Neural crest cell (in vitro differentiated cells): ENCODE measurements at places on chromosomes 4 and X. TPM values are rescaled to one million over a fixed set of nuclear protein-coding genes. Genes with fewer than 3 reads are reported as not detected.

DNA sequence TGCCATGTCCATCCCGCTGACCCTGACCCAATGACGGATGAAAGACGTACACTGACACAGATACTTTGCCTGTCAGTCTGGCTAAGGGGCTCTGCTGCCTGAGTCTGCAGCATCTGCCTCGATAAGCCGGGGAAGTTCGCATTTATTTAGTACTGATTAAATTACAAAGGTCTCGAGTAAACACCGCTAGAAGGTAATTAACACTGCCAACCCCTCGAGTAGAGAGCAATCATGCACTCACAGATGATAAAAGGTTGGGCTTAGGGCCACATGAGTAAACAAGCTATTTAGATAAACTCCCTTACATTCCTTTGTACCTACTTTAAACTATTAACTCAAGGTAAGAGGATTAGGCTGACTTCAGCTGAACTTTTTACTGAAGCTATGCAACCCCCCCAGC is 16.0 kb upstream of the RBMXL3 start:
- DNase-seq, result no peak
- H3K4me1 ChIP-seq, result no peaks in the 10 kb centered on the region
- H3K4me3 ChIP-seq, result no peak overlapping the region
- peaks cover 5% of the 10 kb centered on the region for H3K36me3 ChIP-seq
- no peaks in the 10 kb centered on the region for H3K27me3 ChIP-seq

GRCh38 chrX:11960031-11960430 is 178.2 kb upstream of the FRMPD4 start:
- no peak overlapping the region for H3K4me3 ChIP-seq
- H3K27ac ChIP-seq, result no peak overlapping the region
- H3K4me1 ChIP-seq, result no peaks in the 10 kb centered on the region
- no peak for DNase-seq
- H3K36me3 ChIP-seq, result no peaks in the 10 kb centered on the region

GRCh38 chr4:120971884-120972283 is 49.4 kb upstream of the PRDM5 start:
- H3K36me3 ChIP-seq, result no peaks in the 10 kb centered on the region
- no peak overlapping the region for H3K4me3 ChIP-seq

GRCh38 chr4:127196655-127197352 is 436.0 kb upstream of the INTU start:
- H3K4me3 ChIP-seq, result no peak overlapping the region
- peaks cover 5% of the 10 kb centered on the region for H3K36me3 ChIP-seq
- H3K27ac ChIP-seq, result no peak overlapping the region
- H3K4me1 ChIP-seq, result no peaks in the 10 kb centered on the region
- no peak for DNase-seq

- H3K27ac ChIP-seq, result peak overlapping the region; percentile 95
- no peaks in the 10 kb centered on the region for H3K27me3 ChIP-seq
- H3K4me3 ChIP-seq, result peak overlapping the region; percentile 91
- peaks cover 50% of the 10 kb centered on the region for H3K4me1 ChIP-seq
Measured at GRCh38 chr4:3293401-3294391, 875 bp downstream of the RGS12 start.

DNA sequence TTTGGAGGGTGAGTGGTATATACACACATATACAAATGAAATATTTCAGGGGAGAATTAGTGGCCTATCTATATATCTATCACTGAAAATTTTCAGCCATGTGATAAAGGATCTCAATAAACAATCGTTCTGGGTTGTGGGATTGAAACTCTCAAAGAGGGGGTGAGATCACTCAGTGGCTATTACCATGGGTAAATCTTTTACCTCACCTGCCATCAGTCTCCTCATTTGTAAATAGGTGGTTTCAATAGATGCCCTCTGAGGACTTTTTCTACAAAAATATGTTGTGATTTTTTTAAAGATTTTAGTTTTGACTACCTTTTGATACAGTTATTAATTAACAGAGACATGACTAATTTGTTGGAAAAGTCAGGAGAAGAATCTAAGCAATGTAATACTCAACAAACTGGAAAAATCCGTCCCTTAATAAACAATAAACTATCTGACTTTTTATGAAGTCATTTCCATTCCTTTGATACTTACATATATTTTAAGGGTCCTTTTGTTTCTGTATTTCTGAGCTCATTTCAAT is 192.8 kb downstream of the MAD2L1 start:
- H3K4me3 ChIP-seq, result no peak overlapping the region
- DNase-seq, result no peak
- H3K36me3 ChIP-seq, result no peaks in the 10 kb centered on the region
- no peak overlapping the region for H3K27ac ChIP-seq

DNA sequence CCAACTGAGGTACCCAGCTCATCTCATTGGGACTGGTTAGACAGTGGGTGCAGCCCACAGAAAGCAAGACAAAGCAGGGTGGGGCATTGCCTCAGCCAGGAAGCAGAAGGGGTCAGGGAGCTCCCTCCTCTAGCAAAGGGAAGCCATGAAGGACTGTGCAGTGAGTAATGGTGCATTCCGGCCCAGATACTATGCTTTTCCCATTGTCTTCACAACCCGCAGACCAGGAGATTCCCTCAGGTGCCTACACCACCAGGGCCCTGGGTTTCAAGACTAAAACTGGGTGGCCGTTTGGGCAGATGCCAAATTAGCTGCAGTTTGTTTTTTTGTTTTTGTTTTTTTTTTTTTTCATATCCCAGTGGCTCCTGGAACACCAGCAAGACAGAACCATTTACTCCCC is 235.3 kb downstream of the TACR3 start:
- peaks cover 14% of the 10 kb centered on the region for H3K36me3 ChIP-seq
- H3K4me1 ChIP-seq, result no peaks in the 10 kb centered on the region
- H3K4me3 ChIP-seq, result no peak overlapping the region
- H3K27ac ChIP-seq, result no peak overlapping the region
- no peak for DNase-seq

GRCh38 chrX:106791495-106791894 is 11.0 kb upstream of the TBC1D8B start:
- H3K4me3 ChIP-seq, result no peak overlapping the region
- peaks cover 8% of the 10 kb centered on the region for H3K27me3 ChIP-seq
- no peak for DNase-seq
- H3K27ac ChIP-seq, result no peak overlapping the region
- no peaks in the 10 kb centered on the region for H3K4me1 ChIP-seq

DNA sequence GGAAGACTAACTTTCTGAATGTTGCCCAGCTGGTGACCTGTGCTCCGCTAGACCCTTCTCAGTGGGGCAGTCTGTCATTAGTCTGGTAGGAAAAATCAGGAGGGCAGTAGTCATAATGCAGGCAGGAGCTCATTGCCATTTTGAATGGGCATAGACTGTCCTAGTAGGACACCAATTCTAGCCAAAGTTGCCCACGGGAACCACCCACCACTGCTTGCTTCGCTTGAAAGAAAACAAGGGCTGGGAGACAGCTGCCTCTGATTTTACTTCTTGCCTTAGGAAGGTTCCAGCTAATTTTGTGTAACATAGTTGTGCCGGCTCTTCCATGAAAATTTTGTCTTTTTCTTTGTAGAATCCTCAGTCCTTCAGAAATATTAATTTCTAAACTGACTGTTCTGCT is 23.3 kb downstream of the HOPX start:
- no peaks in the 10 kb centered on the region for H3K36me3 ChIP-seq
- H3K27ac ChIP-seq, result no peak overlapping the region
- peaks cover 10% of the 10 kb centered on the region for H3K4me1 ChIP-seq
- H3K4me3 ChIP-seq, result peak overlapping the region; percentile 72
- DNase-seq, result no peak

- no peak for DNase-seq
- no peaks in the 10 kb centered on the region for H3K27me3 ChIP-seq
- no peaks in the 10 kb centered on the region for H3K36me3 ChIP-seq
- H3K4me1 ChIP-seq, result no peaks in the 10 kb centered on the region
- H3K4me3 ChIP-seq, result no peak overlapping the region
Measured at GRCh38 chrX:38066934-38067333, 60.6 kb downstream of the SYTL5 start.

- DNase-seq, result no peak
- no peak overlapping the region for H3K4me3 ChIP-seq
Measured at GRCh38 chrX:10577853-10578252, 42.5 kb downstream of the MID1 start.

- H3K4me1 ChIP-seq, result peaks cover 11% of the 10 kb centered on the region
- no peak for DNase-seq
- no peaks in the 10 kb centered on the region for H3K27me3 ChIP-seq
- H3K4me3 ChIP-seq, result no peak overlapping the region
- H3K27ac ChIP-seq, result no peak overlapping the region
- peaks cover 12% of the 10 kb centered on the region for H3K36me3 ChIP-seq
Measured at GRCh38 chrX:15404401-15405096, 20.3 kb upstream of the VEGFD start.

DNA sequence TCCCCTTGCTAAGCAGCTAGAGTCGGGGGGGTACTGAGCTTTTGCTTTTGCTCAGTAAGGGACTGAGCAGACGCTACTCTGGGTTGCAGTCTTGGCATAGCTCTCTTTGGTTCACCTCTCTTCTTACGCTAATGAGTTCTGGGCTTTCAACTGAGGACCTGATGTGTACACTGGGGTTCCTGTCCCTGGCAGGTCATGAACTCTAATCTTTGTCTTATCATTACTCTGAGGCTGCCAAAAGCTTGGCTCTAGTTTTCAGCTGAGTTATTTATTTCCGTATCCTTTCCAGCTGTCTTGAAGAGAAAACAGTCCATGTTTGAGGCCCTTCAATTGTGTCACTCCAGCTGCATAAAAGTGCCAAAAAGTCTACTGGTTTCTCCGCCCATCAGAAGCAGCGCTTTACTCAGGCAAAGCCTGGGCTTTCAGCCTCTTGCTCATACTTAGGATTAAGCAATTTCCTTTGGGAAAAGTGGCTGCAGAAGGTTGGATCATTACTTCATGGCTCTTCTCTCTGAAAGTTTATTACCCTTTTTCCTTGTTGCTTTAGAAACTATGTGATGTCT is 121.0 kb upstream of the STOX2 start:
- no peak for DNase-seq
- peaks cover 2% of the 10 kb centered on the region for H3K36me3 ChIP-seq
- no peak overlapping the region for H3K4me3 ChIP-seq
- H3K4me1 ChIP-seq, result peaks cover 23% of the 10 kb centered on the region
- H3K27ac ChIP-seq, result no peak overlapping the region
- no peaks in the 10 kb centered on the region for H3K27me3 ChIP-seq

DNA sequence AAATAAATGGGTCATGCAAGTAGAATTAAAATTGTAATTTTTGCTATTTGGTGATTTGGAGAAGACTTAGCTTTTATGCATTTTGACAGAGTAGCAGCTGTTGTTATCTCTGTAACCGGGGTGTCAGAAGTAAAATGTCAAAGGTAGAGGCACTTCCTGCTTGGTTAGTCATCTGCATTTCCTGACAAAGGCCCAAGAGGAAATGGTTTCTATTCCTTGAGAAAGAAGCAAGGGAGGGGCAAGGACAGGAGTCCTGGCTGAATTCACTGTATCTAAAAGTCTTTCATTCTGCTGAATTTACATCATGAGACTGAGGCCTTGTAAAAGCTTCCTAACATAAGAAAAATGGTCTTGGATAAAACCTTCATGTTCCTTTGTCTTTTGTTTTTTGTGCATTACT is 550.9 kb upstream of the BOD1L1 start:
- DNase-seq, result no peak
- peaks cover 13% of the 10 kb centered on the region for H3K4me1 ChIP-seq
- no peaks in the 10 kb centered on the region for H3K27me3 ChIP-seq
- no peak overlapping the region for H3K4me3 ChIP-seq
- no peak overlapping the region for H3K27ac ChIP-seq
- no peaks in the 10 kb centered on the region for H3K36me3 ChIP-seq

GRCh38 chrX:20412871-20413486 is 146.3 kb upstream of the RPS6KA3 start:
- H3K27ac ChIP-seq, result no peak overlapping the region
- DNase-seq, result no peak
- no peaks in the 10 kb centered on the region for H3K4me1 ChIP-seq
- H3K27me3 ChIP-seq, result no peaks in the 10 kb centered on the region
- no peaks in the 10 kb centered on the region for H3K36me3 ChIP-seq
- no peak overlapping the region for H3K4me3 ChIP-seq

- no peaks in the 10 kb centered on the region for H3K36me3 ChIP-seq
- H3K27me3 ChIP-seq, result no peaks in the 10 kb centered on the region
- H3K4me3 ChIP-seq, result no peak overlapping the region
- no peak for DNase-seq
- H3K27ac ChIP-seq, result no peak overlapping the region
- no peaks in the 10 kb centered on the region for H3K4me1 ChIP-seq
Measured at GRCh38 chr4:54254915-54255246, 25.8 kb downstream of the PDGFRA start.

GRCh38 chrX:12871257-12871656 is 4.4 kb downstream of the TLR7 start:
- no peak for DNase-seq
- H3K4me3 ChIP-seq, result no peak overlapping the region
- H3K27me3 ChIP-seq, result no peaks in the 10 kb centered on the region
- H3K27ac ChIP-seq, result no peak overlapping the region
- H3K36me3 ChIP-seq, result no peaks in the 10 kb centered on the region
- no peaks in the 10 kb centered on the region for H3K4me1 ChIP-seq

The CSAG3 gene
- not detected in 2 replicates for total RNA-seq

The FAM184B gene
- 0.12 and 0.16 TPM in 2 replicates for total RNA-seq

The CAMK2D gene
- total RNA-seq, result 32.8 and 33.7 TPM in 2 replicates

The CT45A9 gene
- not detected in 2 replicates for total RNA-seq

The TMEM144 gene
- total RNA-seq, result 1.6 and 1.8 TPM in 2 replicates

The GUCY1A1 gene
- 0.44 and 0.75 TPM in 2 replicates for total RNA-seq

The SSX4B gene
- total RNA-seq, result not detected in 2 replicates
